Activated CD8-positive, alpha-beta T cell treated with anti-CD3 and anti-CD28 coated beads for 36 hours (primary cell): ENCODE measurements at places on chromosomes 5 and 9. TPM values are rescaled to one million over a fixed set of nuclear protein-coding genes. Genes with fewer than 3 reads are reported as not detected.

- no peaks in the 10 kb centered on the region for H3K36me3 ChIP-seq
- peaks cover 27% of the 10 kb centered on the region for H3K4me1 ChIP-seq
- no peak for DNase-seq
- no peaks in the 10 kb centered on the region for H3K27me3 ChIP-seq
- no peak overlapping the region for H3K4me3 ChIP-seq
These were observed 3.6 kb upstream of the SPATA24 start for GRCh38 chr5:139407517-139407916.

- H3K4me3 ChIP-seq, result no peak overlapping the region
- no peaks in the 10 kb centered on the region for H3K36me3 ChIP-seq
- no peak for DNase-seq
- H3K4me1 ChIP-seq, result no peaks in the 10 kb centered on the region
These were observed 4.0 kb downstream of the DBH start for GRCh38 chr9:133640160-133640559.

GABRB2 gene
- total RNA-seq, result not detected

BNC2 gene
- total RNA-seq, result not detected

EIF4EBP3 gene
- 19.6 TPM for total RNA-seq
